ENCODE measurements at places on chromosomes 5 and 9.

DNA sequence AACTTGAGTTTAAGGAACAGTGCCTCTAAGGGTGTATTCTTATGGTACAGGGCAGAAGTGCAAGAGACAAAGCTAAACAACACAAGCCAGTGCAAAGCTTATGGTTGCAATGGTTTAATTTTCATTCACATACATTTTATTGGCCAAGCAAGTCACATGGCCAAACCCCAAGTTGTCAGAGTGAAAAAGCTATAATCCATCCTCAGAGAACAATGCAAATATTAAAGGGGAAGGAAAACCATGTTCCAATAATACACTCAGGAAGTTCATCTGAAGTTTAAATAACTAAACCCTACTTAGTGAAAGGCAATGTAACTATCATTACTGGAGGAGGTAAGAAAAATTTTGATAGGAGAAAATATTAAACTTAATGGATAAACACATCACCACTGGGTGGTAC is 26.6 kb upstream of the TLR4 start:
- DNase-seq = no peak

- DNase-seq = no peak
Observed at GRCh38 chr5:101393795-101394450, 490.8 kb upstream of the ST8SIA4 start.

DNA sequence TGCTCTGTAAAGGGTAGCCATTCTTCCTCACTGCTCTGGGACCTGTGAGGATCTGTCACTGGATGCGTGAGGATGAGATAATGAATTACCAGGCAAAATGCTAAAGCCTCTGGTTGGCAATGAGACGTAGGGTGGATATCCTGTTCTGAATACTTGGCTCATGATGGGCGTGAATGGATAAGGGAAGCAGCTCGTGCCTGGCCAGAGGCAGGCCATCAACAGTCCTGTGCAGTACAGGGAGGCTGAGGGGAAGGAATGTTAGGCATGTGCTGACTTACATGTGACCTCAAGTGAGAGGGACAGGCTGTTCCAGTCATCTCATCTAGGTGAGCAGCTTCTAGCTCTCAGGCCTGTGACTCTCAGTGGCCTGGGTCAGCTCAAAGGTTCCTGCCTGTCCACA is 172.8 kb downstream of the CARTPT start:
- no peak for DNase-seq

DNA sequence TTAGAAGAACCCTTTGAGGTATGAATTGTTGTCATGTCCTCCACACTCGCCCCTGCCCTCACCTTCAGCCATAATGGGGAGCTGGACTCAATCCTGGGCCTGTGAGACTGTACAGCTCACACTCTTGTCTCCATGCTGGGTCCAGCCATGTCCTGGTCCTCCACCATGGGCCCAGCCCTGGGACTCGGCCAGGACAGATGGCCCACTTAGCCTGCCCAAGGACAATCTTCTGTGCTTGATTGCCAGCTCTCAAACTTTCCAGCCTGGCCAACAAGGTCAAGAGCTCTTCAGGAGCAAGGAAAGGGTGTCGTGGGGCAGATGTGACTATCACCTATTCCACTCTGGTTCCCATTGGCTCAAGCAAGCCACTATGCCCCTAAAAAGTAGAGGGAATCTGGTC is 90.8 kb downstream of the HRH2 start:
- no peak for DNase-seq

- peak; percentile 10 for DNase-seq
Observed at GRCh38 chr5:84113246-84114105, 271.2 kb downstream of the EDIL3 start.

DNA sequence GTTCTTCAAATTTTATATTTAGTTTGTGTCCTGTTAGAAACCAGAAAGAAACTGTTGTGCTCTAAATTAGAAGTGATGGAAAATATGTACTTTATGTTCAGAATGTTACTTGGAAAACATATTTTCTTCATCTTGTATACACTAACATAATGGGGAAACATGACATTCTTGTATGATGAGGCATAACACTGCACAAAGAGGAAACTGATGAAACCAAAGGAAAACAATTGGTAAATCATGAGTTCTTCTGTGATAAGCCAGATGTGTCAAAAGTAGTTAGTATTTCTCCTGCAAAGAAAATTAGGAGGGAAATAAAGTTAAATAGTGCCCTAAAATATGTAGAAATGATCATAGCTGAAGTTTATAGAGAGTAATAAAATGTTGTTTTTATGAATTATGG is 111.1 kb upstream of the FBN2 start:
- no peak for DNase-seq

GRCh38 chr9:134502809-134503211 is 138.8 kb upstream of the COL5A1 start:
- DNase-seq = no peak

- DNase-seq = no peak
Observed at GRCh38 chr5:9318031-9318430, 227.8 kb downstream of the SEMA5A start.

DNA sequence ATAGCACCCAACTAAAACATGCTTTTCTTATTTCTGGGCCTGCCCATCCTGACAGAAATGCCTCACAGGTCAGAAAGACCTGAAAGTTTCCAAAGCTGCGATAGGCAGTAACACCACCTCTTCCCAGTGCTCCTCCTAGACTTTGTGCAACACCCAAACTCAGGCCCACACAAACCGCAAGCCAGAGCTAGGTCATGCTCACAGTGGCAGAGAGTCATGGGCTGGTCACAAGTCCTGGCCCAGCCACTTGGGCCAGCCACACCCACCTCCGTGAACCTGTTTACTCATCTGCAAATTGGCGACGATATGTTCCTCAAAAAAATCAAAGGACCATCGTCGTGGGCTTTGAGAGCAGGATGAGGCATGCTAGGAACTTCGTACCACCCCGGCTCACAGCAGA is 44.0 kb upstream of the SLC25A51 start:
- DNase-seq = no peak

DNA sequence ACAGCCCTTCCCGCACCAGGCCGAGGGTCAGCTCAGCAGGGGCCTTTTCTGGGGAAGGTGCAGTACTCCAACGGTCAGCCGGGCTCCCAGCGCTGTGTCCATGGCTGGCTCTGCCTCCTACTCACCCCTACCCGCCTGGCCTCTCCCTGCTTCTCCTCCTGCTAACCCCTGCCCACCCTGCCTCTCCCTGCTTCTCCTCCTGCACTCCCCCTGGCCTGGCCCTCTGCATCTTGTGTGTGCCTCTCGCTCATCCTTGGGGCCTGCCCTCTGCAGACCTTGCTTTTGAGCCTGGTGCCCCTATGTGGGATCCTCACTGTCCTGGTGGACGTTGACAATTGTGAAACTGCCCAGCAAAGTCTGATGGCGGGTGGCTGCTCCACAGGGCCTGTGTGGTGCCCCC is 274.6 kb upstream of the IRX2 start:
- DNase-seq = no peak

- no peak for DNase-seq
Observed at GRCh38 chr5:150339841-150340240, 17.7 kb upstream of the TCOF1 start.

DNA sequence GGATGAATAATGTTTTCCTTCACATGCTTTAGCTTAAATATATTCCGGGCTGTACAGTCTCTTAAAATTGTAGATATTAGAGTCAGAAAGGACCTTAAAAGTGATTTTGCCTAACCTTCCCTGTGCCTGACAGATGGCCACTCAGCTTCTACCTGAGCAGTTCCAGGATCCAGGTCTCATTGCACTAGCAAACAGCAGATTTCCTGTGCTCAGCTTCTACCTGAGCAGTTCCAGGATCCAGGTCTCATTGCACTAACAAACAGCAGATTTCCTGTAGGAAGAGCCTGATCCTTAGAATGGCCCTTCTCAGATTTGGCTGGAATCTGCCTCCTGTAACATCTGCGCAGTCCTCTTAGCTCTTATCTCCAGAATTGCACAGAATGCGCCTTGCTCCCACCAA is 219.8 kb downstream of the AOPEP start:
- DNase-seq = no peak

- no peak for DNase-seq
Observed at GRCh38 chr5:51544031-51544785, 161.0 kb downstream of the ISL1 start.

GRCh38 chr5:133304707-133305216 is 252.9 kb downstream of the HSPA4 start:
- no peak for DNase-seq

DNA sequence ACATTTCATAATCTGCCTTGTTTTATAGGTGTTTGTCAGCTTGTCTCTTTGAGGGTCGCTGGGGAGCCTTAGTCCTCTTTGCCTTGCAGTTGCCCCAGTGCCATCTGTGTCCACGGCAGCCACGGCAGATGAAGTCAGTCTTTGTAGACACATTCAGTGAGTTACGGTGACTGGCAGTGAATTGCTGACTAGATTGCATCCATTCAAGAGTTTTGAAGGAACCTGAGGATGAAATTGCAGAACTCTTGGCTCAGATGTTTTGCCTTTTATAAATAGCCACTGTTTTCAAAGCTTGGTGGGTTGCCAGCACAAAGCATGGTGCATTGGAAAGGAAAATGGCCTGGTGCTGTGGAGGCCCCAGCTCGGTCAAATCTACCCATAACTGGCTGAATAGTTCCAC is 125.6 kb downstream of the TRIO start:
- DNase-seq = no peak

Data from HCT116 (cell line).